Fibroblast of skin of abdomen (primary cell): ENCODE measurements at places on chromosomes 12 and 14.

GRCh38 chr12:49667325-49668090, 39.7 kb downstream of the FMNL3 start:
- DNase-seq, result peak; percentile 48

DNA sequence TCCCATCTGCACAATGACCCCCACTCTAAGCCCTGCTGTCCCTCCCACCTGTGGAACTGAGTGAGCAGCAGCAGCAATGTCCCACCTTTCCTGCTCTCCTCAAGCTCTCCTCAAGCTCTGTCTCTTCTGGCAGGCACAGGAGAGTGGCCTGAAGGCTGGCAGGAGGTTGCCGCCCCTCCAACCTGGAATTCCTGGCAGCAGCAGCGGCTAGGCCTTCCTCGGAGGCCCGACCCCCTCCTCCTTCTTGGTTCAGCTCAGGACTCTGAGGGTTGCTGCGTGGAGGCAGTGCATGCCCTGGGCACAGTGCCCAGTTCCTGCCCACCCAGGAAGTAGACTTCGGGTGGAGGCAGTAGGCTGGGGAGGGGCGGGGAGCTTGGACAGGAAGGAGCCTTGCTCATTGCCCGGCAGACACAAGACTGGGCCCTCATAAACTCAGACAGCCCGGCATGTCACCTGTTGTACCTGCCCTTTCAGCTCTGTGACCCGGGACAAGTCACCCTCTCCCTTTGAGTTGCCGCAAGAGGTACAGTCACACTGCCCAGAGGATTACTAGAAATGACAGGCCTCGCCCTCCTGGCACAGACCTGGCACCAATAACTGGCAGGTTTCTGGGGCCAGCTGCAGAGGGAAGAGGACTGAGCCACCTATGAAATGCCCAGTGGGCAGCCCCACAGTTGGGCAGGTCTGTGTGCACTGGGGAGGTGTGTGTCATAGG, 2.1 kb upstream of the SERPINA1 start:
- DNase-seq, result no peak

DNA sequence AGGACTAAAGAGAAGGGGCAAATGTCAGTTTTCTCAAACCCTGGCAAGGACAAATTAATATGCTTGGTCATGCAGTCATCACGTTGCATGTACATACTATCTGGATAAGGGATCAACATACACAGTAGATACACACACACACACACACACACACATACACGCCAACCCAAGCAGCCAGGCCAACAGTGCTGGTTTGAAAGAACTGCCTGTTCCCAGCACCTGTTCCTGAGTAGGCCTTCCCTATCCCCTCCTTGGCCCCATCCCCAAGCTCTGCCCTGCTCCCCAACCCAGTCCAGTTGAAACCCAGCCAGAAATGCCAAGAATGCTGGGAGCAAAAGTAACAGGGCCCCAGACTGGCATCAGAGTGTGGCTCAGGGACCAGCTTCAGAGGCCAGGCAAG, 4.4 kb downstream of the ITGA7 start:
- DNase-seq, result no peak

DNA sequence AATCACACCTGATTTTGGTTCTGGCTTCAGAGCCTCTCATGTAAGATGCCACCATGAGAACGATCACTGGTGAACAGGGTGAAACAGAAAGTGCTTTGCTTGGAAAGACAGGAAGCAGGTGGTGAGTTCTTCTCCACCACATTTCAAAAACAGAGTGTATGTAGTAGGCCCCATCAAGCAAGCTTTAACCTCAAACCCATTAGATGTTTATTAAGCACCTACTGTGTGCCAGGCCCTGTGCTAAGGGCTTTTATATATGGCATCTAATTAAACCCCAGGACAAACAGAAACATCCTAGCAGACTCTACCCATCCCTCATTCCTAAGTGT, 47.8 kb upstream of the MED13L start:
- no peak for DNase-seq

GRCh38 chr14:22566845-22567244, 22.2 kb downstream of the DAD1 start:
- no peak for DNase-seq

- DNase-seq, result no peak
Measured at GRCh38 chr12:70609203-70609602, 28.0 kb downstream of the PTPRB start.

- DNase-seq, result no peak
Measured at GRCh38 chr12:122382919-122383350, 39.5 kb downstream of the CLIP1 start.

DNA sequence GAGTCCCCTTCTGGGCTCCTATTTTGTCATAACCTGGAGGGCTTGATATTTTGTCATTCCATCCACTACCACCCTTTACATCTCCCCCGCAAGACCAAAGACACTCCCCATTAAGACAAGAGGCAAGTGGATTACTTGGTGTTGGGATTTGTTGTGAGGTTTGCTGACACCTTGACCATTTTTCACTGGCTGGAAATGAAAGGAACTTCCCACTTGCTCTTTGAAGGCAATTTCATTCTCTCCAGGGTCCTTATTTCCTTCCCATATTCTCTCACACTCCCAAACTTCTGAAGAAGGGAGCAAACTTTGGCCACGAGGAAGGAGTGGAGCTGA, 14.9 kb downstream of the AGAP2 start:
- DNase-seq, result no peak

DNA sequence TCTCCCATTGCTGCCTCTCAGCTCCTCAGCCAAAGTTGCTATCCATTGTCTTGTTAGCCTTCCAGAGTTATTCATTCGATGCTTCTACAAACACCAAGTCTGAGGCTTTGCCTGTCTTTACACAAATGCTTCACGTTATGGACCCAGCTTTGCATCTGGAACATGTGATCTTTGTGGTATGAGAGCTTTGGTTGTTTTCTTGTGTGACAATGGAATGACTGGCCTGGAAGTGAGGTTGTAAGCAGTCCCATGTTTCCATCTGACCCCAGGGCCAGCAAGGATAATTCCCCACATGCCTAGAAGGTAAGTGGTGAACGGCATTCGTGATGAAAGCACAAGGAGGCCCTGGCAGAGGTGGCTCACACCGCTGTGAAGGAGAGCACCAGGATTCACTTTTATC, 866.7 kb upstream of the TMEM132C start:
- peak; percentile 18 for DNase-seq

GRCh38 chr14:32784405-32784804, 154.3 kb upstream of the NPAS3 start:
- no peak for DNase-seq

- peak; percentile 24 for DNase-seq
Measured at GRCh38 chr12:76374386-76375020, 26.3 kb upstream of the BBS10 start.

GRCh38 chr14:60353420-60353819, 104.4 kb downstream of the PPM1A start:
- DNase-seq, result no peak

DNA sequence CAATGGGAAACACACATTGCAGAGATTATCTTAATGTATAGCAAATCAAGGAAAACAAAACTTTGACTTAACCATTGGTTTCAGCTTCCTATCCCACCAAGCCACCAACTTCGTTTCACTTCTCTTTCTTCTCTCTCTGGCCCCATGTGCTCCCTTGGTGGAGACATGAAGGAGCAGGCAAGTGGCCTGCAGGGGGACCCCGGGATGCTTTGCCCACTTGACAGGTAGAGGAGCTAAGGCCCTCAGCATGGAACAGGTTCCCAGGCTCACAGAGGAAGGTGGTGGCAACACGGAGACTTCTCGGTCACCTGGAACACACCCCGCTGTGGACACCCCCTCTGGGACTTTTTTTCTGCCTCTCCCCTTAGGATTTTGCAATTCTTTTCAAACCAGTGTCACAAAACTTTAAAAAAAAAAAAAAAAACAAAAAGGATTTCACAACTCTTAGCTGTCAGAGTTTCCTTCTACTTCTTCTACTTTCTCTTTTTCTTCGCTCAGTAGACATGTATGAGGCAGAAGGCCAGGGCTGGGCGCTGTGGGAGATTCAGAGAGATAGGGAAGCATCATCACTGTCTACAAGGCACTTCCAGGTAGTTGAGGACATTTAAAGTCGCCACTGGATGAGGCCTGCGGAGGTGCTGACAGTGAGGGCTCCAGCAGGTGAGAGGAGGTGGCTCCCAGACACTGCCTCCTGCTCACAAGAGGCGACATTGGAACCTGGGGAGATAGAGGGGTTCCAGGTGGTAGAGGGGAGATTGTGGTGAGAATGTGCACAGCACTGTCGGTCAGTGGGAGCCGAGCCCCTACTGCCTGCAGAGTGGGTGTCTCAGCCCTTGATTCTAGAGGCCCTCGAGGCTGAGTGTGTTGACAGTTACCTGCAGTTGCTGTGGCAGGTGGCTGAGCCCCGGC, 119.6 kb downstream of the GCH1 start:
- no peak for DNase-seq

- DNase-seq, result no peak
Measured at GRCh38 chr12:114344831-114345230, 61.1 kb downstream of the TBX5 start.

DNA sequence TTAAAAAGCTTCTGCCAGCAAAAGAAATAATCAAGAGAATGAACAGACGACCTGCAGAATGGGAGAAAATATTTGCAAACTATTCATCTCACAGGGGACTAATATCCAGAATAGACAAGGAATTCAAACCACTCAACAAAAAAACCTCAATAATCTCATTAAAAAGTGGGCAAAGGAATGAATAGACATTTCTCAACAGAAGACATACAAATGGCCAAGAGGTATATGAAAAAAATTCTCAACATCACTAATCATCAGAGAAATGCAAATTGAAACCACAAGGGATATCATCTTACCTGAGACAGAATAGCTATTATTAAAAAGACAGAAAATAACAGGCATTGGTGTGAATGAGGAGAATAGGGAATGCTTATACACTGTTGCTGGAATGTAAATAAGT, 270.0 kb downstream of the DACT1 start:
- DNase-seq, result peak; percentile 79

DNA sequence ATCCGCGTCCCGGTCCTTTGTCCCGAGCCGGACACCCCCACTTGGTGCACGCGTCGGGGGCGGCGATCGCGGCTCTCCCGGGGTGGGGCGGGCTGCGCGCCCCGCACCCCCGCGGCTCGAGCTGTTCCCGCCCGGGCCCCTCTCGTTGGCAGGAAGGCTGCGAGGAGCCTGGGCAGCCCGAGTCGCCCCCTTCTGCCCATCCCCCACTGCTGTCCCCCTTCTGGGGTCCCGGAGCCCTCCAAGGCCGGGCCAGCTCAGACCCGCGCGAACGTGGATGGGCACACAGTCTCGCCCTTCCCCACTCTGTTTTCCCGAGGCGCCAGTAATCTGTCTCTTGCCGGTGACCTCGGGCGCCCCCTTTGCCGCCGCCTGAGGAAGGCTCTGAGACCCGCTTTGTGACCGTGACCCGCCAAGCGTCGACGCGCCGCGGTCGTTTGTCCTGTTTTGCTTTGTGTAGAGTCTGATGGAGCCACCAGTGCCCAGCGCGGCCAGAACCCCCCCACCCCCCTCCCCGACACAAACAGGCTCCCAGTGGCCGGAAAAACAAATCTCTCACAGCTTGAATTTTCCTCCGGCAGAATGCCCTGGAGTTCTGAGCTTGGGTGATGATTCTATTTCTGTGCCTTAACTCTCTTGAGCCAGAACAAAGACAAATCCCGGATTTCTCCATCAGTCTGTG, 610 bp downstream of the C14orf132 start:
- peak; percentile 21 for DNase-seq

DNA sequence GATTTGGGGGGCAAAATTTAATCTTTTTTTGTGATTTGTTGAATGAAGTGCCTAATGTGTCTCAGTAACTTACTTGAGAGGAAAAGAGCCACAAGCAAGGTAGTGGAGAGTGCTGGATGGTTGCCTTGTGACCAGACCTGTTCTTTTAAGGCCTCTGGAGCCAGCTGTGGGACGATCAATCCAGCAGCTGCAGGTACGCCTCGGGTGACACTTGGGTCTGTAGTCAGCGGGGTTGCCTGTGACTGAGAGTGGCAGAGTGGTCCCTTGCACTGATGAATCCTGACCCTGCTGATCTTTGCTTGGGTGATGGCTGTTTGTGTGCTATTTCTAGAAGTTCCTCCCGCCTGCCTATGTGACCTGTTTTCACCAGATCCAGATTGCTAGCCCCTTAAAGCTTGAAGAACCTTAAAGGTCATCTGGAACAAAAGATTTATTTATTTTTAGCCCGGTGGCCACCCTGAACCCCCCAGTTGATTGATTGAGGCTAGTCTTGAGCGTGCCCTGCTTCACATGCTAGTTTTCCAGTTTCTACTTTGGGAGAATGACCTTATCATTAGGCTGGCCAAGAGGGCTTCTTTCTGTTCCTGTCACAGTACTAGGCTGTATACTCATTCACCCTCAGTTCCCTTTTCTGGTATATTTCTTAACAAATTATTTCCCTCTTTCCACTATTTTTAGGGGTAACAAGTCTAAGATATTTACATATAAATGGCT, 23.2 kb downstream of the PRKCH start:
- DNase-seq, result no peak

DNA sequence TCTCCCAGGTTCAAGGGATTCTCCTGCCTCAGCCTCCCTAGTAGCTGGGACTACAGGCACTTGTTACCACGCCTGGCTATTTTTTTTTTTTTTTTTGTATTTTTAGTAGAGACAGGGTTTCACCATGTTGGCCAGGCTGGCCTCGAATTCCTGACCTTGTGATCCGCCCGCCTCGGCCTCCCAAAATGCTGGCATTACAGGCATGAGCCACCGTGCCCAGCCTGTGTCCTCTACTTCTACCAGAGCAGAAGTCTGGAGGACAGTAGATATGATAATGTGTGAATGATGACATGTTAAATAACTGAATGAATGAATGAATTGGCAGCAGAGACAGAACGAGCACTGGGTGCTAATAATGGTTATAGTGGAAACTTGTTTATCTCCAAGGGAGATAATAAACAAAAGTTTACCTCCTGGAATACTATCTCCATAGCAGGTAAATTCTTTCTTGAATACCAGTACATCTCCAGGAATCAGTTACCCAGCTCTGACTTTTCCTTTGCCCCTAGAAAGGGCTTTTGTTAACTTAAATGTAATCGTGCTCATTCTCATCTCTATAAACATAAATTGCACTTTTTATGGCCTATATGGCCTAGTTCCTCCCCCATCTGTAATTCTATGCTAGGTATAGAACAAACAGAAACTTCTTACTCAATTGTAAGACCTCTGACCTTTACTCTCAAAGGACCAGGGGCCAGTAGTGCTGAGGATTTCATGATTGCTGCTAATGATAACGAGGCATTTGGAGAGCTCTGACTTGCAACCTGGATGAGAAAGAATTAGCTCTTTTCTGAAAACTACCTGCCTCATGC, 7.2 kb upstream of the LGALS3 start:
- DNase-seq, result no peak

DNA sequence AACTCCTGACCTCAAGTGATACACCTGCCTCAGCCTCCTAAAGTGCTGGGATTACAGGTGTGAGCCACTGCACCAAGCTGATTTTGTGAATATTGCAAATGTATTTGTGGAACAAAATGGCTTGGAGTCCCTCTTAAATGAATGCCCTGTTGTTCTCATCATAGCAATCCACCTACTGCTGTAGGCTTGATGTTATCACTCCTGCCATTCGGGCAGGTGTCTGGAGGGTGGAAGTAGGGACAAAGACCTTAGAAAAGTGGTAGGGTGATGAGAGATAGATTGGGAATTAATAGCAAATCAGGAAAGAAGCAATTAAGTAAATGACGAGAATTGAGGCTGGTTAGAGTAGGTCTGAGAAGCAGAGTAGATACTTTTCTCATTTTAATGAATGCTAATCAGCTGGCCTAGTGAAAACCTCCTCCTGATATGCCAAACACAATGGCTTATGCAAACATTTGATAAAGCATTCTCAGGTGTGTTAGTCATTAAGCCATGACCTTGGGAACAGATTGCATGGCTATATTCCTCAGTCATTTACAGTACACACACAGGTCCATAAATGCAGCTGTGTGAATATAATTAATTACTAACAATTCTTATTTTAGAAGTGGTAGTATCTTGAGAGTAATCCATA, 60.5 kb upstream of the USP44 start:
- no peak for DNase-seq
